Epithelial cell of proximal tubule (primary cell): ENCODE measurements at places on chromosomes 11 and 22.

- no peak for DNase-seq
Measured at GRCh38 chr11:73660497-73661034, 14.2 kb downstream of the PLEKHB1 start.

DNA sequence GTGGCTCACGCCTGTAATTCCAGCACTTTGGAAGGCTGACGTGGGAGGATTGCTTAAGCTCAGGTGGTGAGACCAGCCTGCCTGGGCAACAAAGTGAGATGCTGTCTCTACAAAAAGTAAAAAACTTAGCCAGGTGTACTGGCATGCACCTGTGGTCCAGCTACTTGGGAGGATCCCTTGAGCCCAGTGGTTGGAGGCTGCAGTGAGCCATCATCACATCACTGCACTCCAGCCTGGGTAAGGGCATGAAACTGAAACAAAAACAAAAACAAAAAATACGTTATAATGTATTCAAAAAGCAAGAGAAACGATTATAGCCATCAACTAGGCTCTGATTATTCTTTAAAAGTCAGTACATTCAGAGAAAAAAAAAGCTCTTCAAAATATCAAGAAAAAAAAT, 62.5 kb downstream of the TCF20 start:
- no peak for DNase-seq

- no peak for DNase-seq
Measured at GRCh38 chr22:38299770-38300102, 17.5 kb downstream of the CSNK1E start.

GRCh38 chr11:127625402-127625801, 624.8 kb upstream of the KIRREL3 start:
- DNase-seq = no peak

GRCh38 chr11:70500076-70500847, 101.9 kb downstream of the CTTN start:
- no peak for DNase-seq

GRCh38 chr11:122731500-122731913, 76.0 kb downstream of the UBASH3B start:
- no peak for DNase-seq

DNA sequence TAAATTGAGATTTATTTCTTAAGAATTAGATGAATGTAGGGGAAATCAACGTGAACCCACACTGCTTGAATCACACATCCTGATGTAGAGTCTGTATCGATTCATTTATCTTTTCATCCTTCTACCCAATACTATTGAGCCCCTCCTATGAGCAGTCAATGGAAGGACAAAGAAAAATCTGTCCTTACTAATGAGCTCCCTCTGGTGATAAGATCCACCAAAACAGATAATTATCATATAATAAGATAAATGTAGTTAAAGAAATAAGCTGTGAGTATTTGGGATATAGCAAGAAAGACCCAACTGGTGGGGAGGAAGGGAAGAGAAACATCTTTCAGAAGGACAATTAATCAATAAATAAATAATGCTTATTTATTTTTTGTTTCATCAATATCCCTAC, 385.1 kb upstream of the CCDC90B start:
- DNase-seq = no peak

DNA sequence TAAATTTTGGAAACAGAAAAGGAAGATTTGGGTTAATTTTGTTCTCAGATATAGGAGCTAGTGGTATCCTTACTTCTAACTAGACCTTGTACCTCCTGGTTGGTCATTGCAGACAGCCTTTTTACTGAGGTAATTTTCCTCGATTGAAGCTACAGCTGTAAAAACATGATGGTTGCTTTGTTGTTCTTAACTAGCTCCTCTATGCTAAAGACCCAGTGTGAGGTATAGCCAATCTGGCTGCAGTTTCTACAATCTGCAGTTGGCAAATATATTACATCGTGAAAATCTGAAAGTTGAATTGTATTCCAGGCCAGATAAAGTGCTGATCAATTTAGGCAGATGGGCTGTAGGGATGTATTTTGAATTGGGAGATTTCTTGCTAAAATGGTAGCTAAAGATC, 116.5 kb downstream of the AASDHPPT start:
- DNase-seq = no peak

- no peak for DNase-seq
Measured at GRCh38 chr11:117289795-117290194, 1.4 kb upstream of the BACE1-AS start.

DNA sequence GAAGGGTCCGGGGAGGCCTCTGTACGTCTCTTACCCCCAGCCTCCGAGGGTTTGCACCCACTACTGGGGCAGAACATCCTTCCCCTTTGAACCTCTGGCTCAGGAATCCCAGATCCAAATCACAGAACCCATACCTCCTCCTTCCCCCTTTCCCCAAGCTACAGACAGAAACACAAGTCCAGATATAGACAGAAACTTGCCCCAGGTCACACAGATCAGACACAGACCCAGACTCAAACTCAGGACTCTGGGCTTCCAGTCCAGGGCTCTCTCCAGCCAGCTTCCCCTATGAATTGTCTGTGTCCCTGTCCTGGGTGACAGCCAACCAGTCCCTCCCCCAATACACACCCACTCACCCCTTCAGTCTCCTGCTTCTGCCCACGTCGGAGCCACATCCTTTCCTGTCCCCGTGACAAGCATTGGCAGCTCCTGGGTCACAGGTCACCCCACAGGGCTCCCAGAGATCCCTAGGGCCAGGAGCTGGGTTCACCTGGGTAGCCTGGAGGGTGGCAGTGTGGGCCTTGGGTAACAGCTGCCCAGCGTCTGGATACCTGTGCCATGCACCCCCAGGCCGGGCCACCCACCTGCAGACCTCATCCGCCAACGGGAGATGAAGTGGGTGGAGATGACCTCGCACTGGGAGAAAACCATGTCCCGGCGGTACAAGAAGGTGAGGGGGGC, 772 bp downstream of the TBC1D10C start:
- no peak for DNase-seq

DNA sequence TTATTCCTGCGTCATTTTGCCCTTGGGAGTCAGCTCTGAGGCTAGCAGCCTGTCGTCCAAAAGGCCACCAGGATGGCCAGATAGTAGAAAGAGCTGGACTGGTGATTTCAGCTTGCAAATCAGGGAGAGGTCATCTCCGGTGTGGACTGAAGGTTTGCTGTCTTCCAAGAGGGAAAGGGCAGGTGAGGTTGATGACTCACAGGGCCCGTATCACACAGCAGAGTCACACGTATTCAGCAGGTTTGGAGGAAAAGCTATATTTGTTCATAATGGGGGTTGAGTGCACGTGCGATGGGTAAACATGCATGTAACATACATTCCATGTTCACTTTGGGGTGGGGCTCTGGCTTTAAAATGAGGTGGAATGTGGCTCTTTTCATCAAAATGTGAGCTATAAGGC, 25.6 kb downstream of the MRPL21 start:
- DNase-seq = no peak

GRCh38 chr11:71477641-71478527, 24.9 kb downstream of the NADSYN1 start:
- no peak for DNase-seq

GRCh38 chr11:114077482-114078305, 18.2 kb downstream of the ZBTB16 start:
- no peak for DNase-seq

- DNase-seq = no peak
Measured at GRCh38 chr11:119910051-119910450, 181.1 kb upstream of the NECTIN1 start.

DNA sequence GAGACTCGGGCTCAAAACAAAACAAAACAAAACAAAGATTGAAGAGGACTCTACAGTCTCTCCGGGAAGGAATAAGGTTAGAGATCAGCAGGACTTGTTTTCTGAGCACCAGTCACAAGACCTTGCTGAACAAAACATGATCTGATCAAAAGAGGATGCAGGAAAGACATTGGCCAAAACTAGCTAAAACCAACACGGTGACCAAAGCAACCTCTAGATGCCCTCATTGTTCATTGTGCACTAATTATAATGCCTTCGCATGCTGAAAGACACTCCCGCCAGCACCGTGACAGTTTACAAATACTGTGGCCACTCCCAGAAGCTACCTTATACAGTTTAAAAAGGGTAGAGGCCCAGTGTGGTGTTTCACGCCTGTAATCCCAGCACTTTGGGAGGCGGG, 15.7 kb upstream of the CHKA start:
- no peak for DNase-seq

- no peak for DNase-seq
Measured at GRCh38 chr11:83069441-83070043, 2.2 kb downstream of the RAB30 start.

GRCh38 chr22:33426451-33426850, 368.3 kb upstream of the SYN3 start:
- no peak for DNase-seq

DNA sequence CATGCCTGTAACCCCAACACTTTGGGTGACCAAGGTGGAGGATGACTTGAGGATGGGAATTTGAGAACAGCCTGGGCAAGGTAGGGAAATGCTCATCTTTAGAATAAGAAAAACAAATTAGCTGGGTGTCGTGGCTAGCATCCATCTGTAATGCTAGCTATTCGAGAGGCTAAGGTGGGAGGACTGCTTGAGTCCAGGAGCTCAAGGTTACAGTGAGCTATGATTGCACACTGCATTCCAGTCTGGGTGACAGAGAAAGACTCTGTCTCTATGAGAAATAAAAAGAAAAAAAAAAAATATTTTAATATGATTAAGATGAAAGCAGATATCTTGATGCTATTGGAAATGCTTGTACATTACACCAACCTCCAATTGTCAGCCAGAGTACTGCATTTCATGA, 28.6 kb upstream of the DDX10 start:
- DNase-seq = no peak

DNA sequence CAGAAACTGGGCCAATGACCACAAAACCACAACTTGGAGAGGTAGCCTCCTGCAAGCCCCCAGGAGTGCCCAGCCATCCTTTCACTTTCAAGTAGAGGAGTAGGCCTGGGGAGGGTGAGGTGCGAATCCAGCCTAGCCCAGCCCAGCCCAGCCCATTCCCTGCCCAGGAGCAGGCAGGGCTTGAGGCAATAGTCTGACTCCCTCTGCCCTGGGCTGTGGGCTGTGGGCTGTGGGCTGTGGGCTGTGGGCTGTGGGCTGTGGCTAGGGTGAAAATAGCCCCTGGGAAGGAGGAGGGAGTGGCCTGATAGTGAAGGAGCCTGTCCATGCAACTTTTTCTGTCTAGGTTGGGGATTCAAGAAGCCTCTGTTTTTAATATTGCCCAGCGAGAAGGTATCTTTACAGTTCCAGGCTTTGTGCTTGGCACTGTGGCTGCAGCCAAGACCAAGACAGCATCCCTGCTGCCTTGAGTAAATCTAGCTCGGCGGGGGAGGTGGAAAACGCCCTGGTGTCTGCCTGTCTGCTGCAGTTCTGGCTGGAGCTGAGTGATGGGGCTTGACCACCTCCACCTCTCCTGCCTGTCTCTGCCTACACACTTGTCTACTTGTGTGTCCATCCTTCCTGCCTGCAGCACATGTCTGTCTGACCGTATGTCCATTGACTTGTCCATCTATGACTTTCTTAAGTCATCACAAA, 40.7 kb downstream of the LMO1 start:
- DNase-seq = no peak

GRCh38 chr11:58924230-58924629, 15.1 kb upstream of the GLYATL1 start:
- no peak for DNase-seq

DNA sequence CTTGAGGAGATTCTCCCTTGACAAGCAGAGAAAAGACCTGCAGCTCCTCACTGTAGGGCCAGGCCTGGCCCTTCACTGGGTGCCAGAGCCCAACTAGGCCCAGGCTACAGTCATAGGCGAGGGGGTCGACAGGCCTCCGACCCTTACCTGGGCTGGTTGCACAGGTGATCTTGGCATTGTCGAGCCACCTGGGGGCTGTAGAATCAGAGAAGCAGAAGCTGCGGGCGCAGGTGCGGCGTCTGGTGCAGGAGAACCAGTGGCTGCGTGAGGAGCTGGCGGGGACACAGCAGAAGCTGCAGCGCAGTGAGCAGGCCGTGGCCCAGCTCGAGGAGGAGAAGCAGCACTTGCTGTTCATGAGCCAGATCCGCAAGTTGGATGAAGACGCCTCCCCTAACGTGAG, 6.9 kb upstream of the RAB1B start:
- DNase-seq = no peak
